Foreskin fibroblast (primary cell): ENCODE measurements at places on chromosomes 11 and 22.

GRCh38 chr11:79857377-79858214, 416.8 kb upstream of the TENM4 start:
- DNase-seq: no peak

- peak; percentile 38 for DNase-seq
These were observed 1862.9 kb upstream of the RAG2 start for GRCh38 chr11:38460896-38461295.

- DNase-seq: no peak
These were observed 228.8 kb downstream of the BUD13 start for GRCh38 chr11:116543911-116544475.

DNA sequence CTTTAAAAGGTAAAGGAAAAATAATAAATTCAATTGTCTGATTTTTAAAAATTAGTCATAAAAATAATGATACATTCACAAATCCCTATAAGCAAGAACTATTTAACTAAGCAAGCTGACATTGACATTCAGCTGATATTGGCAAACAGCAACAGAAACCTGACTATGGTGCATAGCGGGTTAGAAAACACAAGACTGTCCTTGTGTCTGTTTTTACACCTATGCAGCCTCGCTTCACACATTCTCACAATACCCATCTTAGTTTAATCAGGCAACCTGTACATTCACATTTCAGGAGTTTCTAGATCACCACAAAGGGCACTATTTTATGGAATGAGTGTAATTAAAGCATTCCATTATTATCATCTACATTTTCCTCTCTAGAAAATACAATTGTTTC, 737.1 kb downstream of the KCNA4 start:
- DNase-seq: no peak

DNA sequence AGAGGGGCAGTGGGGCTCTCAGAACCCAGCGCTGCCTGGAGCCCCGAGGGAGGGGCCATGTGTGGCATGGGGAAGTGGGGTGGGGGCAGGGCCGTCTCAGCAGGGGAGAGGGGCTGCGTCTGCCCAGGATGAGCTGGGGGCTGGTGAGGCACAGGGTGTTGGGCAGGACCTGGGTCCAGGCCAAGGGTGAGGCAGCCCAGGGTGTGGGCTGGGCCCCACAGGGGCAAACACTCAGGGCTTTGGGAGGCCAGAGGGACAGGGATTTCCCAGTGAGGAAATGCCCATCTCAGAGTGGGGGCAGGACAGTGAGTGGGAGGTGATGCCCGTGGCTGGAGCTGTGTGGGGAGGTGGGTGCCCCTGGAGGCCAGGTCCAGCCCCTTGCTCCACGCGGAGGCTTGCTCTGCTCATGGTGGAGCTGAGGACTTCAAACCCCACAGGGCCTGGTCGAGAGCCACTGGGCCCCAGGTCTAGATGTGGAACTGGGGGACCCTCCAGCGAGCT, 5.4 kb downstream of the PLXNB2 start:
- peak; percentile 62 for DNase-seq

GRCh38 chr22:46710806-46711205, 27.2 kb downstream of the CERK start:
- DNase-seq: no peak

- no peak for DNase-seq
These were observed 156.2 kb downstream of the TMEM135 start for GRCh38 chr11:87193756-87194470.

- peak; percentile 85 for DNase-seq
These were observed 749 bp upstream of the BEST1 start for GRCh38 chr11:61949169-61950034.

DNA sequence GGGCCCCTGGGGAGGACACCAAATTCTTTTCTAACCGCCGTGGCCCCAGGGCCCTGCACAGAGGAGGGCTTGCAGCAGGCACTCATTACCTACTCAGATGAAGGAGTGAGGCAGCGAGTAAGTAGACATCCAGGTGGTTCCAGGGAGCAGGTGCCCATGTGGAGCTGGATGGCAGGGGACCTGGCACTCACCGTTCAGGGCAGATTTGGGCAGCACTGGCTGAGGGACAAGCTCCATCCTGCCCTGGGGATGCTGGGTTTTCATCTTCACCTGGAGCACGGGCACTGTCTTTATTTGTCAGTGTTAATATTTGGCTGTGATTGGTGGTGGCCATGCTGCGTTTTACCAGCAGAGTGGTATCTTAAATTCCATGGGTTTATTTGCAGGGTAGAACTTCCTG, 1182.7 kb downstream of the BRD1 start:
- DNase-seq: no peak

DNA sequence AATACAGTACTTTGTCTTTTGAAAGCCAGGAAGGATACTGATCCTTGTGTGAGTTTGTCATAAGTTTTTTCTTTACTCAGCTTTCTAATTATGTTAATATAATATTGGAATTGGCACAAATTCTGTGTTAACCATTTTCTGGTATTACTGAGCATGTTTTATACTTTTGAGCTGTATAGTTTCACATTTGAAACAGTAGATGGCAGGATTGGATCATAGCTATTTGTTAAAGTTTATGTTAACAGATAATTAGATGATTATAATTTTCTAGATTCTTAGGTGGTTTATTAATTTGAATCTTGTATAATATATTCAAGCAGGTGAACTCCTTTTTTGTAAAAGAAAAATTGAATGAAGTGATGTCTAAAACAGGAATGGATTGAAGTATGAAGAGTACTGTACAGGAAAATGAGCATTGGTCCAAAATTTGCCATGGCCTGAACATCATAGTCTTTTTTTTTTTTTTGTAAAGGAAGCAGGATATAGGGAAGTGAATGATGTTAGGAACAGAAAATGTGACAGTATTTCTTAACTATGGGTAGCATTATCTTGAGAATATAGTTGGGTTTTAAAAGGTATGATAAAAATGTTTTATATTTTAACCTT, 102.0 kb downstream of the CYP2R1 start:
- no peak for DNase-seq

DNA sequence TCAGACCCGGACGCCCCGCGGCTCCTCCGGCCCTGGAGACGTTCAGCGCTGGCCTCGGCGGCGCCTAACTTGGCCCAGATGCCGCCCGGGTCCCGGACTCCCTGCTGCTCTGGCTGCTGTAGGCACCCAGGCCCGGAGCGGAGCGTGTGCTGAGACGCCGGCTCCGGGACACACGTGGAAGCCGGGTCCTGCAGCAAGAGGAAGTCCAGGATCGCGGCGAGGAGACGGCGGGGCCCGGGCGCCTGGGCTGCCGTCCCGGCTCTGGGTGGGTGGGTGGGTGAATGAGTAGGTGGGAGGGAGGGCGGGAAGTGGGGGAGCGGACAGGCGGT, 223 bp downstream of the WT1 start:
- no peak for DNase-seq

DNA sequence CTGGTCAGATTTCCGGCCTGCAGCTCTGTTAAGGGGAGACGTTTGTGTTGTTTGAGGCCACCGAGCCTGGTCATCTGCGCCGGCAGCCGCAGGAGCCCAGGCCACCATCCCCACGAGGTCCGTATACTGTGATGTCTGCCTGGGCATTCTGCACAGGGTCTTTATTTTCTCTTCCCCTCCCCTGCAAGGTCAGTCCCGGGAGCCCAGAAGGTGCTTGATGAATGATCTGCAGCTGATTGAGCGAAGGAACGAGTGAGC, 45.4 kb downstream of the CTTN start:
- DNase-seq: no peak

DNA sequence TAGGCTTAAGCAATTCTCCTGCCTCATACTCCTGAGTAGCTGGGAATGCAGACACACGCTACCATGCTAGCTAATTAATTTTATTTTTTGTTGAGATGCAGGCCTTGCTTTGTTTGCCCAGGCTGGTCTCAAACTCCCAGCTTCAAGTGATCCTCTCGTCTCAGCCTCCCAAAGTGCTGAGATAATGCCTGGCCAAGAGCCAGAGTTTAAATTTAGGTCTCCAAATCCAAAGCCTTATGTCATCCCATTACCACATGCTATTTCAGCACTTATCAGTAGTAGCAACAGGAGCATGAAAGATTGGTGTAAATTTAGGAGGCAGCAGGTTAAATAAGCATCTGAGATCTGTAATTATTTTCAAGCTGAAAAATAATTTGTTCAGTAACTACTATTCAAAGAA, 326.1 kb upstream of the ANO5 start:
- DNase-seq: no peak

- no peak for DNase-seq
These were observed 1.5 kb downstream of the HDAC10 start for GRCh38 chr22:50249341-50250248.

DNA sequence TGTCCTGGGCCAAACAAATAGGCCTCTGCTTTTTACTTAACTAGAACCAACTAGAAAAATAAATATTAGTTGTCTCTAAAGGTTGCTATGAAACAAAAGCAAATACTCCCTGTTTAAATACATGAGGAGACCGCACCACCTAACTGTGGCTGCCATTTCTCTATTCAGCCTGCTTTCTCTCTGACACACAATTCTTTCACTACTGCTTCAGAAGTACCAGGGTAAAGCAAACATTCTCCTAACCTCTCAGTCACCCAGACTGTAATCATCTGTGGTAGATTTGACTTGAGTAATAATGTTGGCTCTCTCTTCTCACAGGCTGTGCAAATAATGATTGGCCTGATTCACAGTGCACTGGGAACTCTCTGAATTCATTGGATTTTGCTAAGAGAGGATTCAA, 41.0 kb upstream of the MS4A8 start:
- no peak for DNase-seq

- no peak for DNase-seq
These were observed 74.2 kb downstream of the NOX4 start for GRCh38 chr11:89416961-89417360.

- peak; percentile 79 for DNase-seq
These were observed 2.7 kb downstream of the TENM4 start for GRCh38 chr11:79437981-79438630.

DNA sequence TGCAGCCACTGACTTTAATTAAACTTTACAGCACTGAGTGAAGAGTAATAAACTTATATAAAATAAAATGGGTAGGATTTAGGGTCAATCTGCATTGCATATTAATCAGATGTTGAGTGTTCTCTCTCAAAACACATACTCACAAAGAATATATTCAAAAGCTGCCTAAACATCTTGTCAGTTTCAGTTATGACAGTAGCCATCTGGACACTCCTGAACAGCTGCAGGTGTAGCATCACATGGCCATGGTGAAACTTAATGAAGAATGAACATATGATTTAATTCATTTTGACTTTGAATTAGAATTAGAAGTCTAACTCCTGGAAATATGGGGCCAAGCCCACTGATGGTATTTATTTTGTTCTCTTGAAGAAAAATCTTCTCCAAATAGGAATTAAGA, 684.3 kb upstream of the RAG2 start:
- no peak for DNase-seq

GRCh38 chr22:19012308-19012986, 76.4 kb upstream of the PRODH start:
- DNase-seq: no peak

- no peak for DNase-seq
These were observed 1.3 kb upstream of the NPTXR start for GRCh38 chr22:38845004-38845740.

DNA sequence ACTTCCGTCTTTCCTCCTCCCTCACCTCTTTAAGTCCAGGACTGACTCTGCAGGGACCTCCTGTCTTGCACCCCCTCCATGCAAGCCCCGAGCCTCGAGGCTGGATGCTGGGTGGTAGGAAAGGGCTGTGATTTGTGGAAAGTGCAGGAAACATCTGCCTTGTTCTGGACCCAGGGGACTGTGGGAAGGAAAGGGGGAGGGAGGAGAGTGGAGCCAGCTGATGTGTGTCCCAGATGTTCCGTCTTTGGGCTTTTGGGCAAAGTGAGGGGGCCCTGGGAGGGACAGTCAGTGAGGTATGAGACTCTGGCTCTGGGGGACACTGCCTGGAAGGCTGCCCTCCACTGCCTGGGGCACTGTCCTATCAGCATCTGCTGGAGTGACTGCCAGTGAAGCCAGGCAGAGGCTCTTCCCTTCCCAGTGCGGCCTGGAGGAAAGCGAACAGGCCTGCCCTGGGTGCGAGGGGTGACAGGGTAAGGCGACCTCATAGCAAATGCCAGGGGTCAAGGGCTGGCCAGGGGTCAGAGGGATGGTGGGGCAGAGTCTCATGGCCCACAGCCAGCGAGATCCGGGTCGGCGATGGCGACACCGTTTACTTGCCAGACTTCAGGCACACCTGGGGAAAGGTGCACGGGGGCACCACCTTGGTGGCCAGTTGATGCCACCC, 1.7 kb downstream of the MRGPRD start:
- peak; percentile 30 for DNase-seq

DNA sequence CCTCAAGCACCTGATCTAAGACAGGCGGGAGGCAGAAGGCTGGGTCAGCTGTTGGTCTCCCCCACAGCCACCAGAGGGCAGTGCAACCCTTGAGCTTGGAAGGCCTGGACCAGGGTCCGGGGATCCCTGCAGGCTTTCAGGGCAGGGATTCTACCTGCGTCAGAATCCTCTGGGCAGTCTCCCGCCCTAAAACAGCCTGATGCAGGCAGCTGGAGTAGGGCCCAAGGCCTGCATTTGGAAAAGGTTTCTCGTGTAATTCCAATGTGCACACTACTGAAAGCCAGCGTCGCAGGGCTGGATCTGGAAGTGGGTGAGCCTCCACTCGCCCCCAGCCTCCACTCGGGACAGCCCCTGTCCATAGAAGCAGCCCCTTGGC, 31.8 kb downstream of the BID start:
- peak; percentile 37 for DNase-seq

- DNase-seq: no peak
These were observed 14.6 kb downstream of the ACAT1 start for GRCh38 chr11:108135845-108136544.

DNA sequence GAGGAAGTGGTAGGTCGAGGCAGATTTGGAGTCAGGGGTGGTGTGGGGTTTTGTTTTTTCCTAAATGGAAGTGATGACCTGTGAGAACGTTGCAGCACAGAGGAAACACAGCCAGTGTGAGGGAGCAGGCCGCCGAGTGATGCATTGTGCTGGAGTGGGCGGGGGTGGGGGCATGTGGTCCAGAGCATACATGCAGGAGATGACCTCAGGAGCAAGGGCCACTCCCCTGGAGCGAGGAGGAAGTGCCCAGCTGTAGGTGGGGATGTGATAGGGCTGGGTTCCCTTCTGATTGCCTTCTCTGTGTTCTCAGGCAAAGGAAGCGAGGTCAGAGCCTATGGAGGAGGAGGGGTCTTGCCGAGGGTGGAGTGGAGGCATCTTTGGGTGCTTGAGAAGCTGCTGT, 81.4 kb downstream of the PPP6R3 start:
- peak; percentile 24 for DNase-seq

- DNase-seq: peak; percentile 56
These were observed 743.8 kb downstream of the NTM start for GRCh38 chr11:132114185-132114584.

- peak; percentile 64 for DNase-seq
These were observed 7.5 kb downstream of the NARS2 start for GRCh38 chr11:78567209-78567608.

- no peak for DNase-seq
These were observed at the start of gene DEUP1 for GRCh38 chr11:93330446-93330984. DEUP1 (plus strand) TSS chr11:93330742; CDS start chr11:93332260, 1,518 bp downstream.

DNA sequence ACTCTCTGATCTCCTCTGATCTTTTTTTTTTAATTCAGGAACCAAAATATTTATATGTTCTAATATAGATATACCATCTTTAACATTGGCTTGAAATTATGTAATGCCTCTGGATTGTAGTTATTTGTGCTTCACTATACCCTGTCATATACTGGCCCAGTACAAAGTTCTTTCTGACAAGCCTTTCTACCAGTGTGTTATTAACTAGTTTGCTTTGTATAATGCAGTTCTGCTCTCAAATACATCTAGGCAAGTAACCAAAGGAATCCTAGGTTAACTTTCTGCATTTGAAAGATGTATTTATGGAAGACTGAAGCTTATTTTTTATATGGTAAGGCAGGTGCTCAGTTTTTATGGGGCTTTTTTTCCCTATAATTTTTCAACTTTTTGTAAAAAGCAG, 36.1 kb downstream of the ARHGEF12 start:
- DNase-seq: no peak
